Kidney (tissue), 22 donors: ENCODE measurements at places on chromosomes 7 and 10. TPM values are rescaled to one million over a fixed set of nuclear protein-coding genes. Genes with fewer than 3 reads are reported as not detected.

The ANKRD61 gene
- polyA plus RNA-seq = not detected

The COL26A1 gene
- polyA plus RNA-seq = 3.5 TPM

The AKR1C4 gene
- polyA plus RNA-seq = not detected

The LAMB4 gene
- 5.4 TPM for polyA plus RNA-seq

The FAM13C gene
- polyA plus RNA-seq = 1.5 TPM

The PLPP4 gene
- 11.2 TPM for polyA plus RNA-seq

The CDNF gene
- 2.3 TPM for polyA plus RNA-seq

The GDI2 gene
- polyA plus RNA-seq = 143 TPM

The OR9A2 gene
- not detected for polyA plus RNA-seq

The GBX1 gene
- polyA plus RNA-seq = not detected

The PIK3AP1 gene
- polyA plus RNA-seq = 6.5 TPM

The ZNF365 gene
- polyA plus RNA-seq = 0.54 TPM

The SLC26A4 gene
- polyA plus RNA-seq = 7.3 TPM

The APBB1IP gene
- 4.1 TPM for polyA plus RNA-seq

The SLC18A3 gene
- not detected for polyA plus RNA-seq

The LAMB1 gene
- polyA plus RNA-seq = 140 TPM

The ZNF467 gene
- 15.0 TPM for polyA plus RNA-seq

The TRPV5 gene
- polyA plus RNA-seq = 1.3 TPM

The SLC16A12 gene
- polyA plus RNA-seq = 19.0 TPM

The FRAT1 gene
- polyA plus RNA-seq = 2.1 TPM

The TAF3 gene
- 4.0 TPM for polyA plus RNA-seq

The CHAT gene
- polyA plus RNA-seq = not detected

The PRSS2 gene
- not detected for polyA plus RNA-seq

The CARD11 gene
- polyA plus RNA-seq = 0.22 TPM

The PAX4 gene
- polyA plus RNA-seq = not detected

The ANAPC16 gene
- polyA plus RNA-seq = 210 TPM

The EPHA1 gene
- polyA plus RNA-seq = 6.9 TPM

The INA gene
- polyA plus RNA-seq = not detected

The SMC3 gene
- polyA plus RNA-seq = 13.9 TPM

The KIAA1549 gene
- 1.8 TPM for polyA plus RNA-seq

The GRM3 gene
- polyA plus RNA-seq = not detected

The C10orf105 gene
- not detected for polyA plus RNA-seq

The EXOC4 gene
- 22.8 TPM for polyA plus RNA-seq

The ZNF488 gene
- 4.0 TPM for polyA plus RNA-seq

The ADARB2 gene
- 1.3 TPM for polyA plus RNA-seq

The OGDH gene
- polyA plus RNA-seq = 108 TPM

The HPS6 gene
- 11.9 TPM for polyA plus RNA-seq

The PTPN20 gene
- polyA plus RNA-seq = 2.6 TPM

The CRHR2 gene
- not detected for polyA plus RNA-seq

The PGAM2 gene
- 37.7 TPM for polyA plus RNA-seq

The BICC1 gene
- polyA plus RNA-seq = 21.0 TPM

The LRRTM3 gene
- polyA plus RNA-seq = not detected

The TMEM196 gene
- not detected for polyA plus RNA-seq

The TMEM139 gene
- polyA plus RNA-seq = 108 TPM

The SFRP5 gene
- 0.22 TPM for polyA plus RNA-seq

The RNF32 gene
- 1.6 TPM for polyA plus RNA-seq

The RSU1 gene
- 44.6 TPM for polyA plus RNA-seq

The GRID2IP gene
- polyA plus RNA-seq = 0.11 TPM

The NPFFR1 gene
- not detected for polyA plus RNA-seq
